ENCODE measurements at places on chromosomes 1 and 21. TPM values are rescaled to one million over a fixed set of nuclear protein-coding genes. Genes with fewer than 3 reads are reported as not detected.

SPRR2B gene
- not detected for total RNA-seq

GNB1 gene
- 400 TPM for total RNA-seq

SH3GLB1 gene
- total RNA-seq = 37.4 TPM

GJA8 gene
- not detected for total RNA-seq

SLAMF6 gene
- not detected for total RNA-seq

GCSAML gene
- not detected for total RNA-seq

LINGO4 gene
- not detected for total RNA-seq

EXTL1 gene
- total RNA-seq = 1.1 TPM

ADGRB2 gene
- 10.7 TPM for total RNA-seq

OR2T29 gene
- not detected for total RNA-seq

EPHA10 gene
- total RNA-seq = 0.42 TPM

LMOD1 gene
- 0.31 TPM for total RNA-seq

OR2L5 gene
- total RNA-seq = not detected

ATXN7L2 gene
- 17.3 TPM for total RNA-seq

CYP4A11 gene
- total RNA-seq = not detected

EVA1C gene
- 0.98 TPM for total RNA-seq

CSF3R gene
- total RNA-seq = not detected

SPRR4 gene
- not detected for total RNA-seq

CR2 gene
- total RNA-seq = 1.8 TPM

CCDC185 gene
- total RNA-seq = not detected

MPZ gene
- total RNA-seq = 3.6 TPM

XPR1 gene
- 34.1 TPM for total RNA-seq

OR2L3 gene
- not detected for total RNA-seq

CLIC6 gene
- 0.90 TPM for total RNA-seq

OR10R2 gene
- not detected for total RNA-seq

GSTM5 gene
- total RNA-seq = not detected

CD247 gene
- total RNA-seq = 1.2 TPM

ARHGEF16 gene
- 48.1 TPM for total RNA-seq

AMY1A gene
- not detected for total RNA-seq

C1QTNF12 gene
- 4.4 TPM for total RNA-seq

LCE1D gene
- not detected for total RNA-seq

HHAT gene
- 0.48 TPM for total RNA-seq

AKR7A3 gene
- 0.81 TPM for total RNA-seq

UBASH3A gene
- not detected for total RNA-seq

MYOG gene
- total RNA-seq = not detected

SPRR1A gene
- not detected for total RNA-seq

FCRL3 gene
- not detected for total RNA-seq

AMY1B gene
- total RNA-seq = not detected

DENND1B gene
- 5.2 TPM for total RNA-seq

CD48 gene
- total RNA-seq = not detected

LCE2A gene
- not detected for total RNA-seq

DDR2 gene
- 0.48 TPM for total RNA-seq

S100A7 gene
- not detected for total RNA-seq

REN gene
- total RNA-seq = not detected

WNT2B gene
- 0.66 TPM for total RNA-seq

C4BPA gene
- total RNA-seq = not detected
